Spleen (tissue), 13 donors: ENCODE measurements at places on chromosomes 11 and 22. TPM values are rescaled to one million over a fixed set of nuclear protein-coding genes. Genes with fewer than 3 reads are reported as not detected.

- H3K36me3 ChIP-seq = no peaks in the 10 kb centered on the region
- no peak for DNase-seq
- H3K27me3 ChIP-seq = no peaks in the 10 kb centered on the region
- H3K27ac ChIP-seq = no peak overlapping the region
- H3K4me3 ChIP-seq = no peak overlapping the region
Observed at GRCh38 chr11:34679681-34680080, 58.8 kb downstream of the EHF start.

- H3K4me3 ChIP-seq = no peak overlapping the region
- H3K4me1 ChIP-seq = no peaks in the 10 kb centered on the region
- H3K36me3 ChIP-seq = no peaks in the 10 kb centered on the region
- DNase-seq = no peak
Observed at GRCh38 chr11:88555018-88555828, 217.7 kb upstream of the CTSC start.

The BARX2 gene
- not detected for total RNA-seq

The INS gene
- total RNA-seq = not detected

The TRPC6 gene
- total RNA-seq = 1.4 TPM

The GPR152 gene
- not detected for total RNA-seq
